ENCODE measurements at places on chromosomes 1 and 21. TPM values are rescaled to one million over a fixed set of nuclear protein-coding genes. Genes with fewer than 3 reads are reported as not detected.

Gene AJAP1
- not detected for total RNA-seq

Gene KIF26B
- total RNA-seq = 0.14 TPM

Gene FAM72D
- 11.1 TPM for total RNA-seq

Gene SLC35E2B
- 75.3 TPM for total RNA-seq

Gene C1orf141
- total RNA-seq = not detected

Gene C4BPA
- not detected for total RNA-seq

Gene LDLRAP1
- total RNA-seq = 79.6 TPM

Gene ROR1
- total RNA-seq = not detected

Gene IGSF9
- not detected for total RNA-seq

Gene SPATA46
- not detected for total RNA-seq

GRCh38 chr1:82158981-82159380 is 358.2 kb downstream of the ADGRL2 start:
- peaks cover 10% of the 10 kb centered on the region for H3K4me1 ChIP-seq
- no peaks in the 10 kb centered on the region for H3K27me3 ChIP-seq
- H3K4me3 ChIP-seq = no peak overlapping the region
- H3K36me3 ChIP-seq = no peaks in the 10 kb centered on the region
- no peak overlapping the region for H3K27ac ChIP-seq

GRCh38 chr1:33763406-33763805 is 100.5 kb upstream of the HMGB4 start:
- H3K4me3 ChIP-seq = no peak overlapping the region
- peaks cover 5% of the 10 kb centered on the region for H3K27me3 ChIP-seq
- no peak for DNase-seq
- H3K36me3 ChIP-seq = no peaks in the 10 kb centered on the region
- H3K27ac ChIP-seq = no peak overlapping the region
- H3K4me1 ChIP-seq = no peaks in the 10 kb centered on the region

GRCh38 chr1:243924588-243925349 is 74.7 kb upstream of the AKT3 start:
- no peak overlapping the region for H3K4me3 ChIP-seq
- H3K27ac ChIP-seq = no peak overlapping the region
- H3K27me3 ChIP-seq = peaks cover 9% of the 10 kb centered on the region
- H3K36me3 ChIP-seq = no peaks in the 10 kb centered on the region
- no peak for DNase-seq
- H3K4me1 ChIP-seq = no peaks in the 10 kb centered on the region

DNA sequence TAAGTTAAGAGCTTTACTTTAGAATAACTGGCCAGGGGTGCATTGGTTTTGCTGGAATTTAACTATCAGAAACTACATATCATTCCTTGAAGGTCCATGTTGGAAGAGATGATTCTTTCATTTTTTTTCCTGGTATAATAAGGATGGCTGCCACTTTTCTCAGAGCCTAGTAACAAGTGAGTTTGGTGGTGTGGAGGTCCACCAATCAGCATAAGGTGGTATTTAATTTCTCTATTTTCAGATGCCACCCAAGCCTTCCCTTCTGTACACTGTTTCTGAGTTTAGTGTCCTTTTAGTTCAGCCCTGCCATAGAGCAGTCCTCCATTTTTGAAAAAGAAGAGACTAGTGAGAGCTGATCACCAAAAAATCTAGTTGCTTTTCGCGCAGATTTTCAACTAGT is 386.3 kb downstream of the USP25 start:
- no peaks in the 10 kb centered on the region for H3K4me1 ChIP-seq
- H3K27me3 ChIP-seq = no peaks in the 10 kb centered on the region
- no peak overlapping the region for H3K4me3 ChIP-seq
- no peaks in the 10 kb centered on the region for H3K36me3 ChIP-seq

DNA sequence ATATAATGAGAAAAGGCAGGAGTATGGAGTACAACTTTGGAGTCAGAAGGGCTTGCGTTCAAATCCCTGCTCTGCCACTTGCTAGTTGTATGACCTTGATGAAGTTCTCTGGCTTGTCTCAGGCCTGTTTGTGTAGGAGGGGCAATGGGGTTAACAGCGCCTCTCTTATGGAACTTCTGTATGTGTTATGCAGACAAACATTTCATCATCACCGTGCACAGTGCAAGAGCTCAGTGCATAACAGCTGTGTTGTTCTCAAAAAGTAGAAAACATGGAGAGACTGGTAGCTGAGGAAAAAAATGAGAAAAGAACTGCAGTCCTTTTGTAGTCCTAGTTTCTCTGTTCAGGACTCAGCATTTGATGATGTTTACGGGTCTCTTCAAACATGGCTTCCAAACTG is 10.4 kb upstream of the ZNF648 start:
- H3K36me3 ChIP-seq = no peaks in the 10 kb centered on the region
- H3K27me3 ChIP-seq = peaks cover 14% of the 10 kb centered on the region
- H3K27ac ChIP-seq = no peak overlapping the region

DNA sequence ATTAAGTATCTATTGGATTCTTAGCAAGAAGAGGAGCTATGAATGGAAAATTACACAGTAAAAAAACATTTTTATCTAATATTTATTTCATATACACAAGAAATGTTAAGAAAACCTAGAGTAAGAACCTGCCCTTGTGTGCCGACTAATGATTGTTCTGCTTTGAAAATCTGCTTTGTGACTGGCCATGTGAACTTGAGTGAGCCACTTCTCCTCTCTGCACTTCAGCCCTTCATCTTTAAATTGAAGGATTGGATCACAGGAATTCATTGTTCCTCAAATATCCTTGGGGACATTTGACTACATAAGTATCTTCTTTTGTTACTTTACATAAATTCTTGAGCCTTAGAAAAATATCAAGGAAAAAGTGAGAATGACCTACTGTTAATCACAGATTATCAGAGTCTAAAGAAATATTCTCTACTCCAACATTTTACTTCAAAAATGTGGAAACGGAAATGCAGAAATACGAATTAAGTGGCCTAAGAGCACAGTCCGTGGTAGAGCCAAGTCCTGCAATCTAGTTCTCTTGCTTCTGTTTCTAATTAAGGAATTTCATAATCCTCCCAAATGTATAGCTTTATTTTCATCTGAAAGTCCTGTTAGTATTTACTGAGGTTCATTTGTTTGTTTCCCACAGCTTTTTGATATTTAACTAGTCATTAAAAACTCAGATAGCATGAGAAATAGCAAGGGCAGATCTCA is 46.3 kb upstream of the SAMSN1 start:
- peak overlapping the region; percentile 90 for H3K27ac ChIP-seq
- peaks cover 48% of the 10 kb centered on the region for H3K36me3 ChIP-seq
- H3K4me1 ChIP-seq = peaks cover 20% of the 10 kb centered on the region
- H3K27me3 ChIP-seq = no peaks in the 10 kb centered on the region
- no peak for DNase-seq

DNA sequence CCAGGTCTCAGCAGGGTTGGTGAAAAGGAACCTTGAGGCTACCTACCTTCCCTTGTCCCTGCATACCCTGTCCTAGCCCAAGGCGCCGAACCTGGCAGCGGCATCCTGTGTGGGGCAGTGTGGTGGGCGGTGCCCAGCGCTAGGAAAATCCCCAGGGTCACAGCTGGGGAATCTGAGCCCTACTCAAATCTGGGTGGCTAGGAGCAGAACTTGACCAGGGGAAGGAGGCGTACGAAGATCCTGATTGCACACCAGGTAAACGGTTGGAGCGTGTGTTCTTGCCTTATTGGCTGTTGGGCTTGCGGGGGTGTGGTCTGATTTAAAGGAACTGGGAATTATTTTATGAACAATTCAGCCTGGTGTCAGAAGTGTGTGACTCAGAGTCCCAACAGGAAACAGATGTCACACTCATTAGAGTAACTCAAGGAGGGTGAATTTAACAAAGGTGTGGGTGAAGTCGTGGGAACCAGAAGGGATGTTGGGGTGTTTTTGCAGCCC is 118.6 kb downstream of the LRIG2 start:
- H3K27me3 ChIP-seq = peaks cover 10% of the 10 kb centered on the region
- no peaks in the 10 kb centered on the region for H3K4me1 ChIP-seq
- no peak overlapping the region for H3K4me3 ChIP-seq
- DNase-seq = no peak
- H3K27ac ChIP-seq = no peak overlapping the region

GRCh38 chr1:25246600-25247023 is 642 bp downstream of the RSRP1 start:
- no peaks in the 10 kb centered on the region for H3K27me3 ChIP-seq
- peaks cover 35% of the 10 kb centered on the region for H3K36me3 ChIP-seq
- peak overlapping the region; percentile 99 for H3K27ac ChIP-seq

GRCh38 chr21:17523007-17523451 is 10.2 kb downstream of the CXADR start:
- no peak for DNase-seq
- H3K27me3 ChIP-seq = peaks cover 6% of the 10 kb centered on the region
- no peak overlapping the region for H3K27ac ChIP-seq

- H3K27ac ChIP-seq = no peak overlapping the region
- no peak for DNase-seq
- no peaks in the 10 kb centered on the region for H3K36me3 ChIP-seq
Measured at GRCh38 chr1:226761322-226761721, 22.2 kb upstream of the ITPKB start.

DNA sequence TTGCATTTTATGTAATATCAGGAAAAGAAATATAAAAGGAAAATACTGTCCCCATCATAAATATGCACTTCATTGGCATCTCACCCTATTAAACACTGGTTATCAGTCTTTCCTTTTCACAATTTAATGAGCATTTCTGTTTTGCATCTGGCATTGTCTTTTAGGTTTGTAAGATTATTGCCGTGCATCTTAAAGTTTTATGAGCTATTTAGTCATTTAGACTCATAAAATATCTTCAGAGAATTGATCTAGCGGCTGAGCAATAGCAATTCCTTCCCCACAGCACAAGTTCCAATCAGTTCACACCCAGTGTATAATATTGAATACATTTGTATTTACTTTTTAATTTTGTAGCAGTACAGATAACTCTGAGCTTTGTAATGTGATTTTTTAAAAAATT is 112.3 kb upstream of the C1orf105 start:
- H3K4me3 ChIP-seq = no peak overlapping the region
- no peak overlapping the region for H3K27ac ChIP-seq
- H3K36me3 ChIP-seq = peaks cover 5% of the 10 kb centered on the region
- H3K27me3 ChIP-seq = no peaks in the 10 kb centered on the region
- no peak for DNase-seq
- H3K4me1 ChIP-seq = peaks cover 5% of the 10 kb centered on the region
